ENCODE measurements at places on chromosomes 7 and 10.
A peak's percentile ranks its signal among the peaks of the same experiment; 100 is the strongest.

- no peak for DNase-seq
Measured at GRCh38 chr10:71289421-71290130, 29.5 kb upstream of the SLC29A3 start.

GRCh38 chr10:91424016-91424415 lies 13.9 kb downstream of the HECTD2 start:
- no peak for DNase-seq

DNA sequence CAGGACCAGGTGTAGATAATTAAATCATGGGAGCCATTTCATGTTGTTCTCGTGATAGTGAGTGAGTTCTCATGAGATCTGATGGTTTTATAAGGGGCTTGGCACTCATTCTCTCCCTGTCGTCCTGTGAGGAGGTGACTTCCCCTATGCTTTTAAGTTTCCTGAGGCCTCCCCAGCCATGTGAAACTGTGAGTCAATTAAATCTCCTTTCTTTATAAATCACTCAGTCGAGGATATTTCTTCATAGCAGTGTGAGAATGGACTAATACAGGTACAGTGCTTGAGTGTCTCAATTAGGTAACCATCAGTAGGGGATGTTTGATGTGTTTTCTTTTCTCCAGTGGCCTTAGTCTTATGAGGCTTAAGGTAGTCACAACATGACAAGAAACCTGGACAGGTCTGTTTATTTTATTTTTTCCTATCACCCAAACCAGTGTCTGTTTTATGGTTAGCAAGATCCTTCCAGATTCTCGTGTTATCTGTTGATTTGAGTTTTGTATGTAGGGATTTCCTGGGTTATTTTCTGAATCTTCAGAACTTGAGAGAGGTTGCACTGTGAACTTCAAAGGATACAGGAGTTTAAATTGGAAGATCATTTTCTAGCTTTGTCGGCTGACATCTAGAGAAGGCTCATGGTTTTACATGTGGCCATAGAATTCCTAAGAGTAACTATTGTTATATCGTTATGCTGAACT lies 32.1 kb downstream of the UMAD1 start:
- DNase-seq, result no peak

GRCh38 chr7:70071766-70072165 lies 473.5 kb downstream of the AUTS2 start:
- no peak for DNase-seq

DNA sequence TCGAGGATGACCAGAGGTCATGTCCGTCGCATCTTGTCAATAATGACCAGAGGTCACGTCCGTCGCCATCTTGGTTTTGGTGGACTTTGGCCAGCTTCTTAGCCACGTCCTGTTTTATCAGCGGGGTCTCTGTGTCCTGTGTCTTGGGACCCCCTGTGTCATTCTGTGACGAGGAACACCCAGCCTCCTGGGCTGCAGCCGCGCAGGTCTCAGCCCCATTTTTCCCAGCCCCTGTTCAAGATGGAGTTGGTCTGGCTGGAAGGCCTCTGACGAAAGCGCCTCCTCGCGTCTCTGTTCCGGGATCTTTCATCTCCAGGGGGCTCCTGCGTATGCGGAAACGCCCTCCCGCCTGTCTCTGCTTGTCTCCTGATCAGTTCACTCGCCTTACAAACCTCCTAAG lies 134.2 kb downstream of the ELFN1 start:
- no peak for DNase-seq

DNA sequence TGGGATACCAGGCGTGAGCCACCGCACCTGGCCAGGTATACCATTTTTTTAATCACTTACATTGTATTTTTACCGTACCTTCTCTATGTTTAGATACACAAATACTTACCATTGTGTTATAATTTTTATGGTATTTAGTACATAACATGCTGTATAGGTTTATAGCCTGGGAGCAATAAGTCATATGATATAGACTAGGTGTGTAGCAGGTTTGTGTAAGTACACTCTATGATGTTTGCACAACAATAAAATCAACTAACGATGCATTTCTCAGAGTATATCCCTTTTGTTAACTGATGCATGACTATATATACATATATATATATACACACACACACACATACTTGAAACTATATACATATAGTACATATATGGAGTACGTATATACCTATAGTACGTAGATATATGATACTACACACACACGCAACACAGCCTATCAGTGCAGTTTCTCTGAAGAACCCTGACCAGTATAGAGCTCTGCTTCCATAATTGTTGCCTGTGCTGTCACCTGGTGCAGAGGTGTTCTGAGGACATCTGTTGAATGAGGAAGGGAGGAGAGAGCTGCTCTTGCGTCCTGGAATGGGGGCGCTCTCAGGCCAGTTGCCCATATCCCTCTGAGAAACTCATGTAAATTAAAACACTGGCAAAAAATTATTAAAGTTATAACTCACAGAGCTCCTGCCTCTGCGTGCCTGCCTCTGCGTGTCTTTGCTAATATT lies 315.3 kb downstream of the FGFR2 start:
- DNase-seq, result no peak

GRCh38 chr7:144834641-144835144 lies 1.2 kb downstream of the TPK1 start:
- DNase-seq, result no peak

DNA sequence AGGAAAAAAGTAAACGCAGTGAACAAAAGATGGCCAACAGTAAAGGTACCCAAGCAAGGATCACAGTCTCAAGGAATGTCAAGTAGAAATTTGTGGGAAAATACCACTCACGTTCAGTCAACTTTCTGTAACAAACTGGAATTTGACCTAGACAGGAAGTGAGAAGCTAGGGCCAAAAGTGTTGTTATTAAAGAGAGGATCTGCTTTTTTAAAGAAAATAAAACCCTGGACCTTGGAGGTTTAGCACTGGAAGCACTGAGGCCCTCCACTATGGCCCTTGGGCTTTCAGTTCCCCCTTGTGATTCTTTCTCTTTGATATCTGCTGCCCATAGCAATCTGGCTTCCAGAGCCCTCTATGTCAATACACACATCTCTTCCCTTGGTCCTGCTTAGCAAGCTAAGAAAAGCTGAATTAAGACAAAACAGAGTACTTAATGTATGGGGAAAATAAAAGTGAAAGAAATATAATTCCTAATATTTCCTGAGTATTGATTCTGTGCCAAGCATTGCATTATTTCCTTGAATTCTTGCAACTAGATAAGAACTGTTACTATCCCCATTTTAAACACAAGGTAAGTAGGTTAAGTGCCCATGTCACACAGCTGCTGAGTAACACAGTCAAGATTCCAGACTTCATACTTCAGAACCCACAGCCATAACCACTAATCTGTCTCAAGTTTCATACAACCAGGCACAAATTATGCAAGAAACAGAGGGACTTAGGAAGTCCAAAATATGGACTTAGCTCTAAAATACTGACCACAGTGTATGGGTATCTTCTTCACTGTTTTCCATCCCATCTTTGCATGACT lies 2.6 kb upstream of the ZNF438 start:
- DNase-seq, result peak; percentile 85

DNA sequence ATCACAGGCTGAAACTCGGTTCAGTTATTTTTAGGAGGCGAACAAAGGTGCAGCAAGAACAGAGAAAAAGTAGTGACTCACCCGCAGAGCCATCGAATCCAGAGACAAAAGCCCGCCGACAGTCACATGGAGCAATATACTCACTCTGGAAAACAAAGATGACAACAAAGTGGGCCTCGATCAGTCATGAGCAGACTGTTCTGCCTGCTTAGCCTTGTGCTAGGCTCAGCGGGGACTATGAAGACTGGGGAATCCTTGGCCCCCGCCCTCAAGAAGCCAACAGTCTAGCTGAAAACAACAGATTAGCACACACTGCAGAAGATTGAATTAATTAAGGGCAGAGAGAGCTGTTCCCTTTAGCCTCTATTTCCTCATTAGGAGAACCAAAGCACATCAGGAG lies 30.4 kb downstream of the XPNPEP1 start:
- no peak for DNase-seq

DNA sequence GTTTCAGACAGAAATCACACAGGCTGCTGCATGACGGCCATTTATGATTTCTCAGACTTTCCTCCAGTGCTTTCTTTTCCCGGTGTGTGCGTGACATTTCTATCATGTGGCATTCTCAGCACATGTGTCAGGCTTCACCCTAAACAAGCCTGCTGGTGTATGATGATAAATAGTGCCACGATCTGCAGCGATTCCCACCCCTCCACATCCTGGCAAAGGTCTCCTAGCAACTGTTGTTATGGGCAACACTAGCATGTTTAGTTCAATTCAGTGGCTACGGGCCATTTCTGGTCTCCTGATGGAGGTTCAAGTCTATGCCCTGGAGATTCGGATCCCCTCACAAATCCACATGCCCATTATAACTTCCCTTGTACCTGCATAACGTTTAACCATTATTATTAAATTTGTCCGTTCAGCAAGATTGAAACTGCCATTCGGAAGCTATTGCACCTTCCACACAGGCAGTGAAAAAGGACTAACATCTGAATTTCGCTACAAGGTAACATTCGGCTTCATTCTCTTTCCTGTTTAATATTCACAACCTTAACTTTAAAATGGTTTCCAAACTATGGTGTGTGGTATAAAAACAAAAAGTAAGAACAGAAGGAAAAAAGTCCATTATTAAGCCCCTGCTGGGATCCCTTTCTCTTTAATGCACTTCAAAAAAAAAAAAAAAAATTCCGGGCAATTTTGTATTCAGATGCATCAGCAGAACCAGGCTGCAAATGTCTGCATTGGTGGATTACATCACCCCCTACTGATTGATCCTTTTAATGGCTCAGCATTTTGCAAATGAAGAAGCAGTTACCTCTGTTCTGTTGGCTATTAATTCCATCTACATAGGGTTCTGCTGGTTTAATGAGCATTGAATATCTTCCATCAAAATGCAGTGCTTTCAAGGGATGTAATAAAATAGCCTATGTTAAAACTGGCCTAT lies 90.2 kb downstream of the FRMD4A start:
- DNase-seq, result no peak

DNA sequence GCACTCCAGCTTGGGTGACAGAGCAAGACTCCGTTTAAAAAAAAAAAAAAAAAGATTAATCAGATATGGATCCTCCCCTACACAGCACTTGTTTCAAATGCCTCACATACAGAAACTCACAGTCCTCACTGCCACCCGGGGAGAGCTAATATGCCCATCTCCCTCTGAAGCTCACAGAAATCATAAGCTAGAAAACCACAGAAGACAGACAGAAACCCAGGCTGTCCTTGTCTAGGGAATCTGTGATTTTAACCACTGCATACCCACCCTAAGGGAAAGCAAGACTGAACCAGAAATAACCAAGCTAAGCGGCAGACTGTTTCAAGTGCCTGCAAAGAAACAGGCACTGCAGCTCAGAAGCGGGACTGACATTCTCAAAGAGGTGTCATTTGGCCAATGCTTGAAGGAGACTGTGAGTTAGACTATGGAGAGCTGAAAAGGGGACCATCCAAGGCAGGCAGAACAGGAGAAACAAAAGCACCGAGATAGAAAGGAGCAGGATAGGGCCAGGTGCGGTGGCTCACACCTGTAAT lies 37.6 kb downstream of the SLC37A3 start:
- no peak for DNase-seq

- no peak for DNase-seq
Measured at GRCh38 chr7:157634401-157635147, 297.8 kb downstream of the DNAJB6 start.

DNA sequence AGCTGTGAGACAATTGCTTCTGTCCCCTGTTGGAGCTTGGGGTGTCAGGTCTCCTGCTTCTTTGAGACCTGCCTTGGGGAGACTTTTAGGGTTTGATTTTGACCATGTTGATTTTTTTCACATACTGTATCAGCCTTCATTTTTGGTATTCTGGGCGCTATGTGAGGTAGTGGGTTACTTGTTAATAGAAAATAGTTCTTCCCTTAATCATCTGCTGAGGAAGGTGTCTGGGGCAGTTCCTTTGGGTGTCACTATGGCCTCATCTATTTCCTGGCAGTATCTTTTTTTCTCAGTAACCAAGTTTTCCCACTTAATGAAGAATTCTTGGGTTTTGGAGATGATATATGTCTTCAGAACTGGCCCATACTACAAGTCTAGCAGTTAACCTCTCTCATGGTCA lies 4.6 kb upstream of the NOLC1 start:
- no peak for DNase-seq

- DNase-seq, result no peak
Measured at GRCh38 chr7:94576316-94576715, 66.7 kb downstream of the CASD1 start.

DNA sequence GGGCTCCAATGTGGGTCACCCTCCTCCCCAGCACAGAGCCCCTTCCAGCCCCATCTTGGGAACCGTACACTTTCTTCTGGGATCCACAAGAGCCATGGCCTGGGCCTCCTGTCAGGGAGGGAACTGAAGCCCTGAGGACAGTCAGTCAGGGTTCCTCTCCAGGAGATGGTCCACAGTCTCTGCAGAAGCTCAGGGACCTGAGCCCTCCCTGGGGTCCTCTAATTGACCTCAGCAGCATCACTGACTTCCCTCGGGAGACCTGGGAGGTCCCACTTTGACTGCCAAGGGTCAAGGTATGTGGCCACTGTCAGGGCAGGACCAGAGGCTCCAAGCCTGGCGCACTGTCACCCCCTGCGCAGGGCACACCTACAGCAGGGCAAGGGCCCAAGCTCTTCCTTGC lies 32.3 kb downstream of the NOD1 start:
- DNase-seq, result no peak

- no peak for DNase-seq
Measured at GRCh38 chr10:93718937-93719725, 16.7 kb upstream of the FRA10AC1 start.

- no peak for DNase-seq
Measured at GRCh38 chr10:118203461-118203860, 138.7 kb downstream of the FAM204A start.
